ENCODE measurements at places on chromosomes 4 and X.
A peak's percentile ranks its signal among the peaks of the same experiment; 100 is the strongest.

DNA sequence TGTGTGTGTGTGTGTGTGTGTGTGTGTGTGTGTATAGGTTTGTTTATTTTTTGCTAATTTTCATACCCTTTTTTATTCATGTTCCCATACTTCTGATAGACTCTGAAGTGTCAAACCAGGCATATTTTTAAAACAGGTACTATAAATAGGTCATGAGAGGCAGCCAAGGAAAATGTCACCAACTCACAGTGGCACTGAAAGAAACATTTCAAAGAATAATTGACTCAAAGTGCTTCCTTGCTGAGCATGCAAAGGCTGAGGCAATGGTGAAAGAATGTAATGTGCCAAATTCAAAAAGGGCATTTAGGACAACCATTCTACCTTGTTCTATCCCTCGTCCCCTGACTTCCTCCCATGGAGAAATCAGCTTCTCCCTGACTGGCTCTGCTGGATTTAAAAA is 95.5 kb downstream of the EIF4E start:
- DNase-seq = no peak

DNA sequence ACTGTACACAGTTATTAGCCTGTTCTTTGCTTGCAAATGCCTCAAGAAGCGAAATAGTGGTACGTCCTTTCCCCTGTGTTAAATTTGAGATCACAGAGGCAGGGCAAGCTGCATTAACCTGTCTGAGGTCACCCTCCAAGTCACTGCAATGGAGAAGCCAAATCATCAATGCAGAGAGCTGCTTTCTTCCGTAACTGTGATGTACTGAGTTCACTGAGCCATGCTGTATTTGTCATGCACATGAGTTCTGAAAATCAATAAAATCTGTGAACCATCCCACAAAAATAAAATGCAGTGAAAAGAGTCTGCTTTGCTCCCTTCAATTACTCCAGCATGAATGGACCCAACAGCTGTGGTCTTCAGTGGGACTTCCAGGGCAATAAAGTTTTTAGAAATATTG is 393.5 kb downstream of the KCNIP4 start:
- no peak for DNase-seq

GRCh38 chr4:119774840-119775239 is 146.2 kb upstream of the PDE5A start:
- no peak for DNase-seq

- DNase-seq = no peak
These were observed 146.8 kb downstream of the PTTG2 start for GRCh38 chr4:38106886-38107514.

DNA sequence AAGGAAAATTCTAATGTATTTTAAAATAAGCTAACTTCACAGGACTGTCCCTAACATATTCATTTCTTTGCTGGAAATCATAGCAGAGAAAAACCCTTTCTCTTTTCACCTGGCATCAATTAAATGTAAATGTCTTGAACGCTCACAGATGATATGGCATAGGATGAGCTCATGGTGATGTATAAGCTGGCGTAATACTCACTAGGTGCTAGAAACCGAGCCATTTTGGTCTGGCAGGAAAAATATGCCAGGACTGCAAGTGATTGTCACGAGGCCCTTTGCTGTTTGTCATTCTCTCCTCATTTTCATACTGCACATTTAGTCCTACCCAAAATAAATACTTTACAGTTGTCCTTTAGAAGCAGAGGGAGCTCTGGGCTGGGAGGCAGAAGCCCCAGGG is 222.7 kb upstream of the LNX1 start:
- no peak for DNase-seq

DNA sequence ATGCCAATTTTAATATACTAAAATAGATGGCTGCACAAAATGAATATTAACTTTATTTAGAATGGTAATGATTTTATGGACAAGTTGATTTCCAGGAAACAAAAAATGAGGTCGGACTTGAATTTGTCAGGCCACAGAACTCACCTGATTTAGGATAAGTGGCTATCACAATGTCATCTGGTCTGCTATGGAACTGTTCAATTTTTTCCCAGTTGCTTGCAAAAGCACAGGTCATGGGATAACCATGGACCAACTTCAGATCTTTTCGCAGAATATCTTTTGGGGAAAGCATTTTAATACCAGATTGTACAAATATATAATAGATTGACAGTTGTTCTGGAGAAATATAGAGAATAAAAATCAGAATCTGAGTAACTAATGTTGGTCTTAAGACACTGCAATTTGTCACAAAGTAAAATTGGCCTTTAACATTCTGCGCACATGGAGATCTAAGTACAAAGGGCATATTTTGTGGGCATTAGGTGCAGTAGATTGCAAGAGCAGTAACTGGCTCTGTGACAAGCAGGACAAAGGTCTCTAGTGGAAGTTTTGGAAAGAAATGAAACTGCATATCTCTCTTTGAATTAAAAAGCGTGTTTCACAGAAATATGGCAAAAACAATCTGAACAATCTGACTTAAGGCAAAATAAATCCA is 5.4 kb downstream of the SULT1B1 start:
- DNase-seq = no peak

GRCh38 chrX:50327235-50327634 is 122.7 kb downstream of the CCNB3 start:
- DNase-seq = no peak

DNA sequence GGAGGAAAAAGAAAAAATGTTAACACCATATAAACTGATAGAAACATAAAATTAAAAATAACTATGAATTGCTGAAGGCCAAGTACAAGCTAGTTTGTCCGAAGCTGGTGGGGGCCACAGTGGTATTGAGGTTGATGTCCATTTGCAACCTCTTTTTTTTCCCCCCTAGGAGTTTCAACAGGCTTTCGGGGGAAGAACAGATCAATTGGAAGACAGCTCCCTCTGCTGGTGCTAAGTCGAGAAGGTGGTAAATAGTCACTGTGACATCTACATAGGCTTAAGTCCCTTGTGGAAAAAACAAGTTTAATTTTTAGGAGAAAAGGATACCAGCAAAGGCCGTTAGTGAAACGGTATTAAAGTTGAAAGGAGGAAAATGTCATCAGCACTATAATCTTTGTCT is 115.7 kb upstream of the ZXDA start:
- DNase-seq = no peak

DNA sequence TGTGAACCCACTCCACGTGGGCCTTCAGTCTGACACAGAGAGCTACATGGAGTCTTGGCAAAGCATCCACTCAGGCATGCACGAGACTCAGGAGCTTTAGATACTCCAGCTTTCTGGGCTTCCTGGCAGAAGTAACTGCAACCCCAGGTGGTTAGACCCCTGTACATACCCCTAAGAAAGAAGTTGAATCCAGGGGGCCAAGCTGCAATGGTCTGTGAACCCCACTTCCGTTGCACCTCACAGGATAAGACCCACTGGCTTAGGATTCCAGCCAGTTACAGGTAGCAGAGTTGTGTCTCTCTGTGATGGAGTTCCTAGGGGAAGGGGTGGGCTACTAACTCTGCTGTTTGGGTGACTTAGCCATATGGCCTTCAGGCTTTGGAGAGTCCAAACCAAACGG is 21.4 kb upstream of the FAAH2 start:
- no peak for DNase-seq

DNA sequence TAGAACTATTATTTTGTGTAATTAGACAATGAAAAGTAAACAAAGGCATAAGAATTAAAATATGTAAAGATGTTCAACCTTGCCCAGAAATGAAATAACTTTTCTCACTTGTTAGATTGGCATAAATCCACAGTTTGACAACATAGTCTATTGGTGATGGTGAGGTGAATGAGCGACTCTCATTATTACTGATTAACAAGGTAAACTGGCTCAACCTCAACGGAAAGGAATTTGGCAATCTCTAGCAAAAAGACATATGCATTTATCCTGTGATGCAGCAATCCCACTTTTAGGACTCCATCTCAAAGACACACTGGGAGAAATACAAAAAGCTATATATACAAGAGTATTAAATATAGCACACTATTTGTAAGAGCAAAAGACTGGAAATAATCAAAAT is 22.3 kb downstream of the UBA6 start:
- DNase-seq = no peak

- DNase-seq = no peak
These were observed 303.1 kb downstream of the ARHGAP24 start for GRCh38 chr4:85777908-85778631.

DNA sequence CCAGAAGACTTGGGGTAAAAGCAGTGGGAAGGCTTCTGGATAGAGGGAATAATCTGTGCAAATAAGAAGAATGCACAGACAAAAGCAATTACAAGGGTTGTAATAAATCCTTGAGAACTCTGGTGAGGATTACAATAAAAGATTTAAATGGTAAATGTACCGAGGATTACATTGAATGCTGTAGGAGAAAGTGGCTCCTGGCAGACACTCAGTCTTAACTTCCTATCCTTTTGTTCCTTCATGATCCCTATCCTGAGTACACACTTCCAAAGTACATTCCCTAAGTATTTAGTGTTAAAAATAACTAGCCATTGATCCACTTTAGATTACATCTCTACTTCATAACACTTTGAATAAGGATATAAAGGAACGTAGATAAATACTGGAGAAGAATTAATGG is 205.4 kb downstream of the SPATA18 start:
- DNase-seq = no peak

GRCh38 chrX:71958281-71958675 is 47.6 kb downstream of the NHSL2 start:
- DNase-seq = no peak

- DNase-seq = no peak
These were observed 77.5 kb downstream of the INTS12 start for GRCh38 chr4:105630670-105631655.

- DNase-seq = no peak
These were observed 341.5 kb downstream of the BCOR start for GRCh38 chrX:39756086-39756883.

DNA sequence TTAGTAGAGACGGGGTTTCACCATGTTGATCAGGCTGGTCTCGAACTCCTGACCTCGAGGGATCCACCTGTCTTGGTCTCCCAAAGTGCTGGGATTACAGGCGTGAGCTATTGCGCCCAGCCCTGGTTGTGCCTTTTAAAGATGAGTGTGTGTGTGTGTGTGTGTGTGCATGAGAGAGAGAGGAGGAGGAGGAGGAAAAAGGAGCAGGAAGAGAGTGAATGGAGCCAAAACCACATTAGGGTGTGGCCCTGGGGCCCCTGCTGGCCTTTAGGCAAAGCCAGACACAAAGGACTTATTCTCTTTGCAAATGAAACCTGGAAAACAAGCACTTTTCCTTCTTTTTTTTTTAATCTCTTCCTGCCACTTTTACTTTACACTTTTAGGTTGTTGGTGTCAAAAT is 48.2 kb upstream of the KLF3 start:
- DNase-seq = no peak

- no peak for DNase-seq
These were observed 37.1 kb downstream of the SH3RF1 start for GRCh38 chr4:169233691-169234090.

GRCh38 chr4:74661427-74662201 is 132.7 kb downstream of the BTC start:
- no peak for DNase-seq

GRCh38 chr4:3634894-3635820 is 102.9 kb upstream of the LRPAP1 start:
- DNase-seq = no peak

GRCh38 chr4:66572949-66573348 is 902.7 kb upstream of the EPHA5 start:
- DNase-seq = no peak

GRCh38 chr4:93116624-93117023 is 711.9 kb upstream of the ATOH1 start:
- DNase-seq = no peak

DNA sequence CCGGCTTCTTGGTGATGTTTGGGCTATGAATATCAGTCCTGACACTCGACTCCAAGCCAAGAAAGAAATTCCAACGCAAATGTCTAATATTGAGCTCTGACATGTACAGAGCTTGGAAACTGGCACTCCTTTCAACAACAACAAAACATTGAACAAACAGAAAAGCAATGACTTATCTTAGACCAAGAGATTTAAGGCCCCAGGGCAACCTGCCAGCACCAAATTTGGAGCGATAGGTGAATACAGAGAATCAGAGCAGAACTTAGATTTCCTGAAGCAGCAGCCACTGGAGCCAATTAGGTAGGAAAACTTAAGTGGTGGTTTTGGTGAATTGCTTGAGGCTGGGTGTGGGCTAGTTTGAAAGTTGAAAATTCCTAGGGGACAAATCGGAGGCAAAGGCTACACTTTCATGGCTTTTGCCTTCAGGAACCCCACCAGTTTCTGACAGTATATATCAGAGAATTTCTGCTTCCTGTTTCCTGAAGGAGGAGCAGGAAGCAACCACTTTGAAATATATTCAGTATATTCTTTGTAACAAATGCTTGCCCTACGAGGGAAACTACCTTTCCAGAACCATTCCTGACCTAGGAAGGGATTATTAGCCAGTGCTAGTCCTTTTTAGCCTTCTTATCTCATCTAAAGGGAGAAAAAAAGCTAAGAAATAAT is 10.1 kb upstream of the FMR1 start:
- no peak for DNase-seq

- DNase-seq = no peak
These were observed 70.9 kb downstream of the HTT start for GRCh38 chr4:3145234-3145924.

- no peak for DNase-seq
These were observed 39.5 kb downstream of the TMEM154 start for GRCh38 chr4:152640058-152640921.

DNA sequence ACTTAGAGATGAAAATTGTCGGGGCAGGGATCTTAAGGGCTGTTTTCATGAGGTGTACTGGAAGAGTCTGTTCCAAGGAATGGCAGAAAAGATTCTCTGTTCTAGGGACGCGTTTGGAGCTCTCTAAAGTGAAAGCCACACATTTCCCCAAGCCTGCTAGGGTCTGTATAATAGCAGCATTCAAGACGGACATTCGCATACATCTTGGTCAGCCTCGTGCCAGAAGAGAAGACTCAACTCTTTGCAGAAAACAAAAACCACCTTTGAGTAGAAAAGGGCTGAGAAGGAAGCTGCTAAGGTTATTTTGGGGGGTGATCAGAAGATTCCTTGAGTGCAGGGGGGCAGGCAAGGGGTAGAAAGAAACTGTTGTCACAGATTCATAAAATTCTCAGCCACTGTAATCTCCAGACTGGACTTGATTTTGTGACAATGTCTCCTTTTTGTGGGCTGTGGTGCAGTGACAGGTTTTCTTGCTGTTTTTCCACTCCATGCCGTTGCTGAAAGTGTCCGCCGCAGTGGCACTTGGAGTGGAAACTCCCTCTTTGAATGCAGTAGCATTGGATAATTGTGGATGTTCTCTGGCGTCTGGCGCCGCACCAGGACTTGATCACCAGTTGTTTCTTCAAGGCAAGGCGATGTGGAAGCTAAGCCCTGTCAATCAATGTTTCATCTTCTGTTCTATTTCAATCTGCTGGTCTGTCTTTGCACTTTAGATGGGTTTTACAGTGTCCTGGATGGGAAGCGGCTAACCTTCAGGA is 2.9 kb downstream of the GYG2 start:
- DNase-seq = peak; percentile 20

- DNase-seq = no peak
These were observed 58.2 kb downstream of the WDR17 start for GRCh38 chr4:176123710-176124407.
